ENCODE measurements at places on chromosomes 6 and 20.
A peak's percentile ranks its signal among the peaks of the same experiment; 100 is the strongest.

GRCh38 chr6:115000736-115001135 is 657.9 kb upstream of the HS3ST5 start:
- DNase-seq = no peak

GRCh38 chr6:3226481-3227362 is 731 bp downstream of the TUBB2B start:
- DNase-seq = no peak

GRCh38 chr6:37514321-37514771 is 14.7 kb upstream of the CCDC167 start:
- DNase-seq = no peak

GRCh38 chr6:43009124-43009523 is 4.6 kb downstream of the MEA1 start:
- no peak for DNase-seq

GRCh38 chr6:5086294-5086890 is 1.3 kb downstream of the PPP1R3G start:
- DNase-seq = no peak

GRCh38 chr6:42551217-42551616 is 12.6 kb upstream of the UBR2 start:
- DNase-seq = no peak

- no peak for DNase-seq
These were observed 112.4 kb downstream of the TIAM2 start for GRCh38 chr6:155107432-155108069.

DNA sequence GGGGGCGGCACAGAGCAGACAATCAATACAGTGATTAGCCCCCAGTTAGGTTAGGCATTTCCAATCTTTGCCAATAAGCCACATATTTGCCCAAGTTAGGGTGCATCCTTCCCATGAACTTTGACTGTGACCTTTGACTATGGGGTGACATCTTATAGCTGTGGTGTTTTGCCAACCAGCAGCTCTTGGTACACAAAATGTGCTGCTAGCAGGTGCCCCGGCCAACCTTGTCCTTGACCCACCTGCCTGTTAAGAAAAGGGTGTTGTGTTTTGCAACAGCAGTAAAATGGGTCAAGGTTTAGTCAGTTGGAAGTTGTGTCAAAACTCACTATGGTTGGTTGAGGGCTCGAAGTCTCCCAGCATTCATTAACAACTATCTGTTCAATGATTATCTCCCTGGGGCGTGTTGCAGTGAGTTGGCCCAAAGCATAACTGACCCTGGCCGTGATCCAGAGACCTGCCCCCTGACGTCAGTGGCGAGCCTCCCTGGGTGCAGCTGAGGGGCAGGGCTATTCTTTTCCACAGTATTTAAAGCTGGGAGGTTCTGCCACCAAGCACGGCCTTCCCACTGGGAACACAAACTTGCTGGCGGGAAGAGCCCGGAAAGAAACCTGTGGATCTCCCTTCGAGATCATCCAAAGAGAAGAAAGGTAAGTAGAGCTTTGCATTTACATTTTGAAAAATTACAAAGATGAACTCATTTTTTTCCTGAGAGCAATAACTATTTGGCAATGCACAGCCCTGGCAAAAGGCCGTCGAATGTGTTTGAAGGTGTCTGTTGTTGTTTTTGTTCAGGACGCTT is at the start of gene PCK1:
TSS of gene PCK1 (plus strand) at position 557 of the 802 bp plus-strand sequence. CDS start 302 bp downstream, outside the sequence.
- DNase-seq = no peak

- DNase-seq = no peak
These were observed 104.0 kb downstream of the TFAP2A start for GRCh38 chr6:10310826-10311225.

DNA sequence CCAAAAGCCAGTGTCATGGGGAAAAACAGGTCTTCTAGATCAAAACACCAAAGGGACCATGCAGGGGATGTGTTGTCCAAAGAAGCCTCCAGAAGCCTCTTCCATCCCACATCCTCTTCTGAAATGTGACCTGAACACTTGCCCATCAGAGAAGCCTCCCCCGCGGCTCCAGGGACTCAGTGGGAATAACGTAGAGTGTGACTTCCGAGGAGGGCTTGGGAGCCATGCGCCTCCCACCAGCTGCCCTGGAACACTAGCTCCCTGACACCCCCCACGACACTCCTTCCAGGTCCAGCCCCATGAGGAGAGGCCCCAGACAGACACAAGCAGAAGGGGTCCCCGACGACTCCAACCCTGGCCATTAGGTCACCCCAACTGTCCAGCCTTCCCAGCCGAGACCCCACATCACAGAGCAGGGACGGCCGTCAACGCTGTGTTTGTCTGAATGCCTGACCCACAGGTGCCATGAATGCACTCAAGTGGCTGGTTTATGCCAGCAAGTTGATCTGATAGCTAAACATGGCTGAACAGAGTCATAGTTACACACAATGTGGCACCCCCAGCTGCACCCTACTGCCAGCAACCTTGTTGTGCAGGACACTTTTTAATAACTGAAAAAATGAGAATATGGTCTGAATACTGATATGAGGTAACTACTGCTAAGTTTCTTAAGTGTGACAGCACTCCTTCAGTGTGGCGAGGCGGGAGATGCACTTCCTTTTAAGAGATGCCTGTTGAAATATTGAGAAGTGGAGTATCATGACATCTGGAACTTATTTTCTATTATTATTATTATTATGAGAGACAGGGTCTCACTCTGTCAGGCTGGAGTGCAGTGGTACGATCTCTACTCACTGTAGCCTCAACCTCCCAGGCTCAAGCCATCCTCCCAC is 58.0 kb downstream of the GINS1 start:
- DNase-seq = no peak

DNA sequence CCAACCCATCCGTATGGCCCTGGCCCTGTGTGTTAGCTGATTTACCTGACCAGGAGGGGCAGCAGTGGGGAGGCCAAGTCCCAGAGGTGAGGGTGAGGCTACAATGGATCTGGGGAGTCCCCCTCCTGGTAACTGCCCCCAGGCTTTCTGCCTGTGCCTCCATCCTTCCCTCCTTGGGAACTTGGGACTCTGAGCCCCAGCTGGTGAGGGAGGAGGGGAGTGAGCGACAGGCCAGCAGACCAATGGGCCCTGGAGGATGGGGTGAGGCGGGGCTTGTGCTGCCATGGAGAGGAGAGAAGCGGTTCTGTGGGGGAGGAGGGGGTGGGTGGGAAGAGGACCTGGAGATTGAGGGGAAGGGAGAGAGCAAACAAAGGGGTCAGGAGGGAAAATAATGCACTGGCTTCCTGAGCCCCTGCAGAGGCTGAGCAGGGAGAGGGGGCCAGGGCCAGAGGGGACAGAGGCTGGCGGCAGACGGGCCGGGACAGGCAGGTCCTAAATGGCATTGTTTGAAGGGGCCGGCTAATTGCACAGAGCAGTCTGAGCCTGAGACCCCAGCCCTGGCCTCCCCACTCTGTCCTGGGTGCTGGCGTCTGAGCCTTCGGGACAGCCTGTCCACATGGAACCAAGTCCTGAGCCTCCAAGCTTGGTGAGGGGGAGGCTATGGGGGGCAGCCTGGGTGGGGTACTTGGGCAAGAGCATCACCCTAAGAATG is 17.5 kb downstream of the DNMT3B start:
- no peak for DNase-seq

- DNase-seq = no peak
These were observed 32.3 kb upstream of the PLCB4 start for GRCh38 chr20:9036593-9036992.

DNA sequence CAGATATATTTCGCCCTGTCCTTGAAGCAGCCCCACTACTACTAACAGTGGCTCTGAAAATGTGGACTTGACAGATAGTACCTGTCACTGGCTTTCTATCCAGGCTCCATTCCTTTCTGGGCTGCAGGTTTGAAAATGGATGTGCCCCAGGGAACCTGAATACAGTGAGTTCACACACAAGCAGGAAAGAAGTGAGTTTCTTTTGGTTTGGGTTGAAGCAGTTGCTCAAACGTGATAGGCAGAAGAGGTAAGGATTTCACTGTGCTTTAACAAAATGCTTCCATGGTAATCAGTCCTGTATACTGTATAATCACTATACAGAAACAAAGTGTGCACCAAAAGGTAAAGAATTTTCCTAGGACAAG is 382.9 kb downstream of the PRKN start:
- no peak for DNase-seq

DNA sequence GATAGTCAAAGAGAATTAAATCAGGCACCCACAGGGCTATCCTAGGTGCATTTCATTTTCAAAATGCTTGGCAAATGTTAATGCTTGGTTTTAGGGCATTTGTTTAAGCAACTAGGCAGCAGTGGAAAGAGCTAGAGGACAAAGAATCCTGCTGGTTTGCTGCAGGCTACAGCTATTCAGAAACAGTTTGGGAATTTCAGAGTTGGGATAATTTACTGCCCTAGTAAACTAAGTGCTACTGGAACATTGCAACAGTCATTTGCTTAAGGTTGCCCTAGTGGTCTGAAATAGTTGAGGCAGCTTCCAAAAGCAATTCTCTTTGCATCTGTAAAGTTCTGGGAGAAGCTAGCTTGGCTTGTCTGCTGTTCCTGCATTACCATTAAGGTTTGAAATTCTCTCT is 312.7 kb downstream of the LAMA2 start:
- no peak for DNase-seq

DNA sequence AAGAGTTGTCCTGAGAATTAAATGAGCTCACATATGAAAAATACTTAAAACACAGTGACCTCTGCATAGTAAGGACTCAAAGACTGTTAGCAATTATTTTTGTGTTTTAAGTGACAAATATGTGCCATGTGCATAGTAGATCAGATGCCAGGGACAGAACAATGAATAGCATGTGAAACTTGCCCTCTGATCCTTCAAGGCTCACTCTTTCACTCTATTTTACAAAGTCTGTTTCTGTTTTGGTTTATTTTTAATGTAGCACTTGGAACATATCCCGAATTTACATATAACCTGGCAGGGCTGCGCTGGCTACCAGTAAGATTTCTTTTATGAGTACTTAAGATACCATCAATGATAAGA is 135.5 kb upstream of the TNFAIP3 start:
- DNase-seq = no peak

DNA sequence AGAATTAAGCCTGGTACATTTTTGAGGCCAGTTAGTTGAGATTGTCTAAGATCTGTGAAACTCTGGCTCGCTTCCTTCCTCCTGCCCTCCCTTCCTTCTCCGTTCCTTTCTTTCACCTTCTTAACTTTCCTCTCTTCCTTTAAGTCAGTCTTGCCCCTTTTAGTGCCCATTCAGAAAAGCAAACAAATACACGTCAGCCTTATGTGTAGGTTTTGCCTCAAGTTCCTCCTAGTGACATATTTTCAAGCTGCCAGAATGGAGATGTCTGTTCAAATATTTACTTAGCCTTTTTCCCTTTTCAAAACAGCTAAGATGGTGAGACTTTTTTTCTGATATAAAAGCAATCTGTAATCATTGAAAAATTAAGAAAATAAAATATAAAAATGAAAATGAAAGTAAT is 178.4 kb downstream of the FARS2 start:
- DNase-seq = no peak

- DNase-seq = no peak
These were observed 11.9 kb downstream of the TULP4 start for GRCh38 chr6:158324136-158324535.

- no peak for DNase-seq
These were observed 88.0 kb upstream of the JAG1 start for GRCh38 chr20:10761786-10762185.

GRCh38 chr20:63100174-63100925 is 93.6 kb upstream of the BHLHE23 start:
- no peak for DNase-seq

DNA sequence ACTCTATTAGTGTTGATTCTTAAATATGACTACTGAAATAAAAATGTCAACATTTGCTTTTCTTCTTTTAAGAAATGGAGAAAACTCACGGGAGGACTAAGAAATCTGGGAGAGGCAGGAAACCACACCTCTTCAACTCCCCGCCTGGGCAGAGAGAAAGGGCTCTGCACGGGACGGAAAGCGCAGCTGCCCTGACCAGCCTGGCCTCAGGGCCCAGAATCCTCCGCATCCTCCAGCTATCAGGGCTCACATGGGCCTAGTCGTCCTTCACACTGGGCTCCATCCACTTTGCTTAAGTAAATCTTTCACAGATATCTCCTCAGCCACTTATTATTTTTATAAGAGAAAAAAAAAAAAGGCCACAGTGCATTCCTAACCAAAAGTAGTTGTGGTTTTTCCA is 215.1 kb downstream of the TBXT start:
- no peak for DNase-seq

GRCh38 chr6:117958536-117958935 is 51.5 kb downstream of the SLC35F1 start:
- no peak for DNase-seq

GRCh38 chr6:160378218-160378617 is 30.0 kb downstream of the SLC22A3 start:
- DNase-seq = no peak

- no peak for DNase-seq
These were observed at the start of gene VSX1 for GRCh38 chr20:25081730-25082497. VSX1 (minus strand) TSS chr20:25082141; CDS start chr20:25082096, 45 bp downstream.

- DNase-seq = peak; percentile 94
These were observed 9.1 kb downstream of the BAK1 start for GRCh38 chr6:33570806-33571636.

DNA sequence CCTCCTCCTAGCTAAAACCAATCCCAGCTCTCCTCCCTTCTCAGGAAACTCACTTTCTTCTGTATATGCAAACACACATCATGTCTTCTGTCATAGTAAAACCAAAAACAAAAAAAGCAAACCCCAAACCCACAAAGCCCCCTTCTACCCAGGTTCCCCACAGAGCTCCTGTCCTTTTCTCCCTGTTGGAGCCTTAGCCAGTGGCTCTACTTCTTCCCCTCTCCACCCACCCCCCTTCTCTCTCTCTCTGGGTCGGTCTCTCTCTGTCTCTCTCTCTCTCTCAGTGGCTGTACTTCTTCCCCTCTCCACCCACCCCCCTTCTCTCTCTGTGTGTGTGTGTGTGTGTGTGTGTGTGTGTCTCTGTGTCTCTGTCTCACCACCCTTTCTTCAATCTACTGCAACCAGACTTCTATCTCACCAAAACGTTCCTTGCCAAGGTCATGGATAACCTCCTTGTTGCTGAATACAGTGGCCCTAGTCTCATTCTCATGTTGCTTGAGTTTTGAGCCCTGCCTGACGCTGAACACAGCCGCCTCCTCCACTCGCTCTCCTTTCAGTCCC is 8.7 kb upstream of the OSER1 start:
- no peak for DNase-seq

- DNase-seq = no peak
These were observed 84.2 kb downstream of the MRPL14 start for GRCh38 chr6:44042989-44043478.

- no peak for DNase-seq
These were observed 40.9 kb downstream of the GHRH start for GRCh38 chr20:37220731-37221130.

DNA sequence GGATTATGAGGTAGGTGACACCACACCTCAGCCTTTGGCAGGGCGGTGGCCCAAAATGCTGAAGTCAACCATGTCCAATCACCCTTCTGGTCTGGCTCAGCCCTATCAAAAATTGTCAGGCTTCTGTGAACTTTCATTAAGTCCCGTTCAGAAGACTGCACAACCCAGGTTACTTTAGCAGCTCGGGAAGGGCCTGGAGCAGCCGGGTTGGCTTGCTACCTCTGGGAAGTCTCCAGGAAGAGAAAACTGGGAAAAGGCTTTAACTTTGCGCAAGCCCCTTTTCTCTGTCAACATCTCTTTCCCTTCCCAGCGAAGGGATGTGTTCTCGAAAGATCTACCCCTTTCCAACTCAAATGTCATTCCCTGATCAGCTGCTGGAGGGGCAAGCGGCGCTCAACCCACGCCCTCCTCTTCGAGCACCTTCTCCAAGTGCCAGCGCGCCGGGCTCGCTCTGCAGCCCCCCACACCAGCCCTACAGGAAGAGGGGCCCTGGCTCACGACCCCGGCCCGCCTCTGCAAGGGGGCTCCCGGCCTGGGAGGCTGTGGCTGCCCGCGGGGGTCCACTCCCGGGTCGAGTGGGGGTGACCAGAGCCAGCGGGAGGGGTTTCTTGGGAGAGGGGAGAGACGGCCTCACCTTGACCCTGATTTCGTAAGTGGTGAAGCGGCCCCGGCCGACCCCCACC is 573 bp downstream of the SNX3 start:
- DNase-seq = peak; percentile 62

Measured in NK-92 treated with Interleukin-12 subunit alpha and Interleukin-12 subunit beta, amount 100 ng/mL, for 24 hours (cell line).